ENCODE measurements at places on chromosomes 12 and 14.

GRCh38 chr14:53596853-53597525, 359.6 kb downstream of the BMP4 start:
- DNase-seq = no peak

DNA sequence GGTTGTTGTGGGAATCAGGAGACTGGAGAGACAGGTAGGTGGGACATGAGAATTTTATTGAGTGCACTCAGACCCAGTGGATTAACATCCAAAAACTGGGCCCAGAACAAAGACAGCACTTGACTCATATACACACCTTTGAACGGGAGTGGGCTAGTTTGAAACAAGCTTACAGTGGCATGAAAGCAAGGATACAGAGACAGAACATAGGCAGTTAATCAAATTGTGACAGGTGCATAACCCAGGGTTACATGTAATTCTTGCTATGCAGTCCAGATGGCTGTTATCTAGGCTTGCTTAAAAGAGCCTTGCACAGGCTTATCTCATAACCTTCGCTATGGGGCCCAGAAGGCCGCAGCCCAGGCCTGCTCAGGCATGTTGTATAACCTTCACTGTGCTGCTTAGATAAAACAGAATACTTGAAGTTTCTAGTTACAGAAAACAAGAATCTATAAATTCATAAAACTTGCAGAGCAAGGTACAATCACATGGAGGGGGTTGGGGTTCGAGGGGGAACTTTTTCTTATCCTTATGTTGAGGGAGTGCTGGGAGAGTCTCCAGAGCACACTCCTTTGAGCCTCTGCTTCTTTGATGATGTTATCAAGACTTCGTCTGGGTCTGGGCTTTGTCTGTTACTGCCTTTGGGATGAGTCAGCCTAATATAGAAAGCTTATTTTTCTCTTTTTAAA, 81.7 kb downstream of the TNFAIP2 start:
- DNase-seq = no peak

- no peak for DNase-seq
These were observed 62.6 kb upstream of the AEBP2 start for GRCh38 chr12:19376691-19377090.

DNA sequence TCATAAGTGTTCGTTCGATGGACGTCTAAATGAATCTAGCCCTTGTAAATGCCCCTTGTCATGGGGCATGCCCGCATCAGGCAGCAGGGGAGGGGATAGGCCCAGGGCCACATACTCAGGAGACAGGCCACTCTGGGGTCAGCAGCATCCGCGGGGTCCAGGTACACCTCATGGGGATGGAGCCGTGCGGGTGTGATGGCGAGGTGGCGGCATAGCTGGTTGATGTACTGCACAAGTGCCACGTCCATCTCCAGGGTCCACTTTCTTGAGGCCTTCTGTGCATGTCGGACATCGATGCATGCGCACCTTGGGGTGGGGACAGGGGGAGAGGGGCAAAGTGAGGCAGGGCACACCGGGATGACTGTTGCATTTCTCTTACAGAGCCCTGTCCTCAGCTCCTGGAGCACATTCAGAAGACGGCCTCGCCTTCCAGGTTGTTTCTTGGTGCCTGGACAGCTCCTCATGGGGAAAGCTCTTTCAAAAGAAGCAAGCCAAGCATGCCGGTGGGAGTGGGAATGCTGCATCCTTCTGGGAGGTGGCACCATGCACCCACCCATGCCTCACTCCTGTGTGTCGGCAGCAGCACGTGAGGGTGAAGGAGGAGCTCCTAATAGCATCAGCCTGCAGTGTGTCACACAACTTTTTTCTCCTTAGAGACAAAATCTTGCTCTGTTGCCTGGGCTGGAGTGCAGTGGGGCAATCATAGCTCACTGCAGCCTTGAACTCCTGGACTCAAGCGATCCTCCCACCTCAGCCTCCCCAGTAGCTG, 47.4 kb downstream of the TRAFD1 start:
- no peak for DNase-seq

DNA sequence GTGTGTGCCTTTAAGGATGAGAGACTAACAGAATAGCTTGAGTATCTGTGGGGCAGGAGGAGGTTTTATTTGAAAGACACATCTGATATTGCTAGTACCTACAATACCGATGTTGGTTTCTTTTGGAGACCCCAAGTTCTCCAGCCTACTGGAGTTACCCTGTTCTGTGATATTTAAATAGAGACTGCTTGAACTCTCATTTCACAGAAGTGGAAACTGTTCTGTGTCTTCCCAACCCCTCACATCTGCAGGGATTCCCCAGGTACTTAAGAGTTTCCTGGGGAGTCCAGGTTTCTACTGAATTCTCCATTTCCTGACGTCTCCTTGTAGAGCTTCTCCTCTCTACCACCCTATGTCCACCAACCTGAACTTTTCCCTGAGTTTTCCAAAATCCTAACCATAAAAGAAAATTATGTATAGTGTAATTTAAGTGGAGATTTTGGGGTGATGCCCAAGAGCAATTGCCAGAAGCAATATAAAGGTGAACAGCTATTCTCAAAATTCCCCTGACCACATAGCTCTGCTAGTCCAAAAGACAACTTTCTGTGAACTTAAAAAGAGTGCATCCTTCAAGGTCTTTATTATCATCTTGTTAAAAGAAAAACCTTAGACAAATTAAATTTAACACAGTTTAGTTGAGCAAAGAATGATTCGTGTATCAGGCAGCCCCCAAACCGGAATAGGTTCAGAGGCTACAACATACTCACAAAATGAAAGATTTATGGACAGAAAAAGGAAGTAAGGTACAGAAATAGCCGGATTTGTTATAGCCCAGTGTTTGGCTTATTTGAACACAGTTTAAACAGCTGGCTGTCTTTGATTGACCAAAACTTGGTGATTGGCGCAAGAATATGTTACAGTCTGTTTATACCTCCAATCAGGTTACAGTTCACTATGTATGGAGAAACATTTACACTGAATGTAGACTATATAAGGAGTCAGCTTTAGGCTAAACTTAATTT, 373.4 kb downstream of the NUAK1 start:
- DNase-seq = no peak

DNA sequence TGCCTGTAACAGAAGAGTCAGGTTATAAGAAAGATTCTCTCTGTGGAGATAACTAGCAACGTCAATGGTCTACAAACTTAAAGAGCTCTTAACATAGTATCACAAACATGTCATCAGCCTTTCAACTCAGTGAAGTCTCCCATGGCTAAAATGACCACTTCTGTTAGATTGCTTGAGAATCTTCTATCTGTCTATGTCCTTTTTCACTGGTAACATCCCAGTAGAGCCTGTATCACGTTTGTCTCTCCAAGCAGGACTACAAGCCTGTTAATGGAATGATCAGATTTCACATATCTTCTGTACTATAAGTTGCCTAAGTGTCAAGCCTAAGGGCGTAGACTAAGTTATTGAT, 50.7 kb downstream of the SLC2A13 start:
- DNase-seq = no peak

GRCh38 chr14:72476657-72477499, 417.0 kb downstream of the DPF3 start:
- DNase-seq = peak; percentile 65

Data from CD4-positive, alpha-beta T cell (primary cell).